ENCODE measurements at places on chromosomes 12 and 14.

DNA sequence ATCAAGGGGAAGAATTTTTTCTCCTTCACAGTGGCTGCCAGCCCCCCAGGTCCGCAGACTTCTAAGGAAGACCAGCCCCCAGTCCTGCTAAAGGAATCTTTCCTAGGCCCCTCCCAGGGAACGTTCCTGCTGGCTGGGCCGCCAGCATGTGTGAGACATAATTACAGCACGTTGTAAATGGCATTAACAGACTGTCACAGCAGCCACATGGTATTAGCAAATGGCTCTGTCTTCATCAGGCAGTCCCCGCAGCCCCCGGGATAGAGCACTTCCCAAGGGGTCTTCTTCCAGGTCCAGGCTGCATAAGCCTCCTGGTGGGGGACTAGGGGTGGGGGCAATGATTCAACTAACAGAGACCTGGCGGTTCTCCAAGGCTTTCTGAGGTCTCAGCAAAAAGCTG lies 34.9 kb upstream of the FAM222A start:
- no peak for DNase-seq

GRCh38 chr12:23221066-23221465 lies 596.1 kb downstream of the ETNK1 start:
- no peak for DNase-seq

- no peak for DNase-seq
These were observed 15.3 kb downstream of the TCHP start for GRCh38 chr12:109915171-109916040.

GRCh38 chr12:53210843-53211242 lies 3.8 kb upstream of the ITGB7 start:
- no peak for DNase-seq

GRCh38 chr12:24363177-24363754 lies 413.8 kb upstream of the SOX5 start:
- no peak for DNase-seq

DNA sequence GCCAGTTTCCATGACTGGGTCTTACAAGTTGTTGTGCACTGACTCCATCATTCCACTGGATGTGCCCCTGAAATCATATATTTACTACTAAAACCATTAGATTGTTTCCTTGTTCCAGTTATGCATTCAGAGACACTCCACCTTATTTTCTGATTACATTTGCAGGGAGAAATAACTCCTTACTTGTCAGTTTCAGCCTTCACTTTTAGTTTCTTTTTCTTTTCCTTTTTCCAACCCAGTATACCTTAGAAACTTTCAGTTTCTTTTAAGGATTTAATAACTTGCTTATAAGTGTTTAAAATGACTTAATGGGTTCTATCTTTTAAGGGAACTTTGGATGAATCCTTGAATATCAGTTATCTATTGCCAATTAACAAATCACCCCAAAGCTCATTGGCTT lies 39.9 kb downstream of the MRPL42 start:
- no peak for DNase-seq

- DNase-seq, result no peak
These were observed 268.7 kb downstream of the ZFP36L1 start for GRCh38 chr14:68523989-68524725.
